ENCODE measurements at places on chromosomes 7 and 10. TPM values are rescaled to one million over a fixed set of nuclear protein-coding genes. Genes with fewer than 3 reads are reported as not detected.

DNA sequence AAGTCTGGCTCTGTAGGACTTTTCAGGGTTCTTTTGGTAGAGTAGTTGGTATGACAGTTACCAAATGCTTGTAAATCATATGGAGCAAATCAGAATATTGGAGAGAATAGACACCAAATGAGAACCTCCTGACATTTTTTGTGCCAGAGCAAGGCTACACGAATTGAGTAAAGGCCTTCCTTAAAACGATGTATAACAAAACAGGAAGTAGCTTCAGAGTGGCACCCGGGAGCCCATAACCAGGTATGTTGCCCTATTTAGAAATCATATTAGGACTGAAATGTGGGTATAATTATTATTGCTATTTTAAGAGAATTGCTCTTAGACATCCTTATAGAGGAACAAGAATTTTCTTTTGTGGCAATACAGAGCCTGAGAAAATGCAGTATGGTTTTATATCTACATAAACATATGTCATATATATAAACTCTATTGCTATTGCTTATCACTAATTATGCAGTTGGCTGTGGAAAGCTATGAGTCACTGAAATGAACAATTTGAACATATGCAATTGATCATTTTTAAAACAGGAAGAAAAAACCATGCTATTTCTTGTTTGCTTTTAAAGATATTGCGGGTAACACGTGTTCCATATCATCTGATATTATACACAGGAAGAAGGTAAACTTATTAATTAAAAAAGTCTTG, 197.4 kb upstream of the MTPN start:
- no peak for DNase-seq

The ICA1 gene
- total RNA-seq, result 76.0 TPM

DNA sequence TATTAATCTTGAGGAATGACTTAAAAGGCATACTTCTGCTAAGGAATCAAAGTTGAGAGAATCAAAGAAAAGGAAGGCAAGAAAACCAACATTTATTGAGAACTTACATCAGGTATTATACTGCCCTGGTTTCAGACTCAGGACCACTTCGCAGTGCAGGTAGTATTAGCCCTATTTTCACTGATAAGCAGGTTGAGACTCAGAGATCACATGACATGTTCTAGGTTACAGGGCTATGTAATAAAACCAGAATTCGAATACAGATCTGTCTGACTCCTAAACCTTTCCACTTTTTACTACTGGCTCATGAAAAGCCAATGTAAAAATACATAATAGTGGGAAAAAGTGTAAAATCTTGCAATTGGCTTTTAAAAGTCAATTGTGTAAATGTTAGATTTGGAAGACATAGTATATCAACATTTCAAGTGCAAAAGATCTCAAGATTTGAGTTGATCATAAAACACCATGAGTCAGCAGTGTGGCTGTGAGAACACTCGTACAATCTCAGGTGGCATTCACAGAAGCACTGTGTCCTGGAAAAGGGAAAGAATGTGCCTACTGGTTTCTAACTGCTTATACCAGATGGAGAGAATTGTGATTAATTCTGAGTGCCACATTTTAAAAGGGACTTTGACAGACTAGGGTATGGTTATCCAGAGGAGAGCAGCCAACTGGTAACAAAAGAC, 195.8 kb upstream of the MKLN1 start:
- DNase-seq, result no peak

DNA sequence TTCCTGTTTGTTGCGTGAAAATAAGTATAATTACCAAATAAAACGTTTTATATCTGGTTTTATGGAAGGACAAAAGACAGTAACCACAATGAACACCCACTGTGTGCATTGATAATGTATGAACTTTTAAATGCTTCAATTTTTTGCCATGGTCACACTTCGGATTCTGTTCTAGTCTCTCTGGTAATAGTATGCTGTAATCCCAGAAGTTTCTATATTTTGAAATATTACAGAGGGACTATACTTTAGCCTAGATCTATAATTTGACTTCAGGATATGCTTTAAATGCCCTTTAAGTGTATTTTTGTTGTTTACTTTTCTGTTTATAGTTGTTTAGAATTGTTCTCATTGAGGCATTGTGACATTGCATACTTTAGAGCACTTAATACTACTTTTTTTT, 1.5 kb downstream of the ZNF518A start:
- DNase-seq, result no peak

The INSYN2A gene
- 0.19 TPM for total RNA-seq

DNA sequence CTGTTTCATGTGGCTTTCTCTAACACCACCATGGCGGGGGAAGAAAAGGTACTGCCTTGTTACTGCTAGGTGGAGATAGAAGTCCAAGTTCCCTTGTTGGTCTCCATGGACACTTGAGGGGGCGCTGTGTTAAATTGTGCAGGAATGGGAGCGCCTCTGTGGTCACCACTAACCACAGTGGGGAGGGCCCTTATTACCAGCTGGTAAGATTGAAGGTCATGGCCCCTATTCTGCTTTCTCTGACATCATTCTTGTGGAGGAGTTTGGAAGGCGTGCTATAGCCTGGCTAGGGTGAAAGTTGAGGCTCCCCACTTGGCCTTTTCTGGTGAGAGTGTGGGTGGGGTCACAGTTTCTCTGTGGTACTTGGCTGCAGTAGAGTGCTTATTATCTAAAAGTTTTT, 14.9 kb upstream of the MXI1 start:
- DNase-seq, result no peak

DNA sequence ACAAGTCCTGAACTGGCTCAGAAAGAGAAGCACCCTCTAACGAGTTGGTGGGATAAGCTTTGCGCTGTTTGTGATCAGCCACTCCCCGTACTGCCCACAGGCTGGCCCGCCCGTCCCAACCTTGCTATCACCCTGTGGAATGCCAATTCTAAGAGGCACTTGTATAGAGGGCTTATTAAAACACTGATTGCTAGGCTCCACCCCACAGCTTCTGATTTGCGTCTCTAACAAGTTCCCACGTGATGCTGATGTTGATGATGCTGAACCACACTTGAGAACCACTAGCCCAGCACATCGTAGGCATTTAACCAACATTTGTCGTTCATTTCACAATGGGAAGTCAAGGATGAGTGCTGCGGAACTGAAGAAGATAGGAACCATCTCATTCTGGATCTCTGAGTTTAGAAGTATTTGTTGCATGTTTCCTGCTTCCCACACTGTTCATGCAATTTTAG, 12.7 kb upstream of the GSAP start:
- no peak for DNase-seq

DNA sequence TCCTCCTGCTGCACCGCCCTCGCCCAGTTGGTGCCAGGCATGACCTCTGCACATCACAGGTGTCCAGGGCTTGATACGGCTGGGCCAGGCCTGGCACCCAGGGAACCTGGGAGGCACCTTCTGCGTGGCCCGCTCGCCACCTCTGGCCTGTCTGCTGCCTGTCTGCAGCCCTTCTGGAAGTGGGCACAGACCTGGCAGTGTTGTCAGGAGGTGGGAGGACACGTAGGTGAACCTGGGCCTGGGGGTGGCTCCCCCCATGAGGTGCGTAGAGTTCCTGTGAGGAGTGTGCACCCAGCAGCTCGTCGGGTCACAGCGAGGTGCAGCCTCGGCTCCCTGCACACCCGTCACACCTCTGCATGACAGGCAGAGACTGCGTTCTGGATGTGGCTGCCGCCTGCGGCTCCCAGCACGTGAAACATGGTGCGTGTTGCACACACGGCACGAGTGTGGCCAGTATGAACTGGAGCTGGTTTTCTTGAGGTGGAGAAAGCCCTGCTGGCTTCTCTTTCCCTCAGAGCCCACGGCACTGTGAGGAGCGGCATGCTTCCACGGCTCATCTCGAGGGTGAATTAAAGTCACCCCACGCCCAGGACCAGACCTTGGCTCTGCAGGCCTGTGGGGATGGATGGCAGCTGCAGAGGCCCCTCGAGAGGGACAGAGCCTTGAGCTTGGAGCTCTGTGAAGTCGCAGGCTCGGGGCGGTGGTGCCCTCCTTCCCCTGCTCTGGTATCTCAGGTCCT, 24.8 kb downstream of the INPP5A start:
- DNase-seq, result no peak

DNA sequence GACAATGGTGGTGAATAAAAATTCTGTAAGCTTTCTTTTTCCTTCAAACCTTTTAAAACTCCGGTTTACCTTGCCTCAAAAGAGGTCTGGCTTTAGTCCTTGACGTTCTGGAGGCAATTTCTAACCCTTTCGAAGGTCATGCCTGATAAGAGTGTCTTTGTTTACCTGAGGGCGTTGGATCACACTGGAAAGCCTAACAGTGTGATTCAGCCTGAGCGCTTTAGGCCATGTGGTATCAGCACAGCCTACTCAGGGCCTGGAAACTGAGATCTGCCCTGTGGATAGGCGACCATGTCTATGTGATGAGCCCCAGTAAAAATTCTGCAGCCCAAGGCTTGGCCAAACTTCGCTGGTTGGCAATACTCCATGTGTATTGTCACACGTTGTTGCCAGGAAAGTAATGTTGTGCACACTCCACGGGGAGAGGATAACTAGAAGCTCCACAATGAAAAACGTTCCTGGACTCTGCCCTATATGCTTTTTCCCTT, 10.7 kb downstream of the CCDC6 start:
- DNase-seq, result no peak

The SUPV3L1 gene
- 30.0 TPM for total RNA-seq

The ZNF518A gene
- 12.7 TPM for total RNA-seq
